Glutamatergic neuron (in vitro differentiated cells): ENCODE measurements at places on chromosomes 12 and 14.

DNA sequence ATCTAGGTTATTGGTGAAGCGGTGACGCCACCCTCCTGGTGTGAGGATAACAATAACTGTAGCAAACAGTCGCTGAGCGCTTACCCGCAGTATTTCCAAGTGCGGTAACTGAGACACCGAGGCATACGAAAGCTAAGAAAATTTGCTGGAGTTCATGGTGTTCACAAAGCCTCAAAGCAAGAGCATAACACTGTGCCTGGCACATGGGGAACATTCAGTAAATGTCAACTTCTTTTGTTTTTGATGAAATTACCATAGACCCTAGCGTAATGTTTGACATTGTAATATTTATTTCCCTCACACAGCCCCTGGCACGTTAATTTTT, 767 bp downstream of the YEATS4 start:
- DNase-seq, result no peak

- no peak for DNase-seq
Measured at GRCh38 chr12:125211464-125211863, 146.2 kb downstream of the AACS start.

DNA sequence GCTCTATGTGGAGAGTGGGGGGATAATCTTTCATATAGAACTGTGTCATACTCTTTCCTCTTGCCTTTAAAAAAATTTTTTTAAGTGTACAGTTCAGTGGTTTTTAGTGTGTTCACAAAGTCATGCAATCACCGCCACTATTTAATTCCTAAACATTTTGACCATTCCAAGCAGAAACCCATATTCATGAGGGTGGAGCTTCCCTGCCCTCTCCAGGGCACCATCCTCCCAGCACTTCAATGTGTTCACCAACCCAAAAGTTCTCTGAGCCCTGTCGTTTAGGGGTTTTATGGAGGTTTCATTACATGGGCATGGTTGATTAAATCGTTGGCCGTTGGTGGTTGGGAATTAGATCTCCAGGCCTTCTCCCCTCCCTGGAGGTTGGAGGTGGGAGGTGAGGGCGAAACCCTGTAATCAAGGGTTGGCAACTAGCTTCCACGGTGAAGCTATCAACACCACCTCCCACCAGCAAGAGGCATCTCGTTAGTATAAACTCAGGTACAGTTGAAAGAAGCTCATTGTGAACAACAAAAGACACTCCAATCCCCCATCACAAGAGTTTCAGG, 42.8 kb upstream of the WNK1 start:
- no peak for DNase-seq

- DNase-seq, result no peak
Measured at GRCh38 chr12:64889434-64890216, 65.2 kb downstream of the TBC1D30 start.

DNA sequence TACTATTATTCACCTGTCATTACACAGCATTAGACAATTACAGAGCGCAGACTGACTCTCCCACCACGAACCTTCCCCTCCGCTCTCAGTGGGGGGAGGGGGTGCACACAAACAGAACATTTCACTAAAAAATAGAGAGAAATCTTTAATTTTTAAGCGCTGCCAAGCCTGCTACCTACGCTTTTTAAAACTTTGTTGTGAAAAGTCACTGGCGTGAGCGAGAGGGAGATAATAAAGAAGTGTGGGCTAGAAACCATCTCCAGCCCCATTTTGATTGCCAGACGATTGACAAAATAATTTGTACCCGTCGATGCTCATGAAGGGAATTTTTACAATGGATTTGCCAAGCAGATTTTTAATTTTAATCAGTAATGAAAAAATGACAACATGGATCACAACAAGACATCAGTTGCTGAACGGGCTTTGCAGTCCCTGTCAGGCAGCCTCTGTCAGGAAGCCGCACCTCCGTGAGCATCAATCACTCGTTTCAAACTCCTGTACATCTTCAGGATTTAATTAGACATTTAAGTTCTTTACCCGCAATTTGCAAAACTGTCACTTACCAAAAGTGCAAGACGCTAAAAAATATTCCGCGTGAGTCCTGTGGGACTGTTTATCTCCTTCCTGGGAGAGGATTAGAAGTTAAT, 209.1 kb downstream of the BCL11B start:
- DNase-seq, result no peak

DNA sequence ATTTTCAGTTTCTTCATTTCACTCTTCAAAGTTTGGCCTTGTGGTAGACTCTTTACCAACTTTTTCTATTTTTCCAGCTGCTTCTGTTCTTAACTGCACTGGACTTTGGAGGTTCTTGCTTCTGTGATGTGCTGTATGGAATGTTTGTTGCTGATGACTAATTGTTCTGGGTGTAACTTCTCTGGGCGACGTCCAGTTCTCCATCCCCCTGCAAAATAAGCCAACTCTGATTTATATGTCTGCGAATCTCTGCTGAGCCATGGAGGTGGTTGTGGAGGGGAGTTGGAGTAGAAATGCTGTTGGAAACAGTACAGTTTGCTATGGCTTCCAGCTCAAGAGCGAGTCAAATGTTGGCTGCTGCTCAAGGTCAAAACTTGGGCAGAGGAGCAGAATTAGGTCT, 113.9 kb upstream of the DYRK2 start:
- DNase-seq, result no peak

GRCh38 chr14:76051717-76052465, 66.3 kb downstream of the IFT43 start:
- no peak for DNase-seq

DNA sequence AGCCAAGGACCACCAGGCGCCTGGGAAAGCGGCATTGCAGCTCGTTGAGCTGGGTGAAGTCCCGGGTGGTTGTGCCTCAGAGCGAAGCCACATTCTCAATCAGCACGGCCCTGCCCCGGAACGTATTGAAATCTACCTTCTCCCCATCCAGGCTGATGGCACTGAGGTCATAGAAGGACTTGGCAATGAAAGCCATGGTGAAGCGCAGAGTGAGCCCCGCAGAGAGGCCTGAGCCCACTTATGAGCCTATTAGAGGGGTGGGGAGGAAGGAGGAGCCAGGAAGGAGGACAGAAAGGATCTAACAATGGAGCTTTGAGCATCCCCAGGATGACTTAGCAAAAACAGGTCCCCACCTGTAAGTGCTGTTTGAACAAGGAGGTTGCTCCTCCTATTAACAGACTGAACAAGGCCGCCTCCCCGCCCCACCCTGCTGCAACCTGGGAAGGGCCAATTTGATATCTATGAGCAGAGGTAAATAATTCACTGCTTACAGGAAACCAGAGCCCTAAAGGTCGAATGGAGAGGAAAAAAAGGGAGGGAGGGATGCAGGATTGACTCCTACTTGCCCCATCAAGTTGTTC, at the start of gene GPX2:
GPX2 (minus strand) TSS at position 215 of the 581 bp plus-strand sequence; CDS start at position 196, 19 bp downstream.
- no peak for DNase-seq

DNA sequence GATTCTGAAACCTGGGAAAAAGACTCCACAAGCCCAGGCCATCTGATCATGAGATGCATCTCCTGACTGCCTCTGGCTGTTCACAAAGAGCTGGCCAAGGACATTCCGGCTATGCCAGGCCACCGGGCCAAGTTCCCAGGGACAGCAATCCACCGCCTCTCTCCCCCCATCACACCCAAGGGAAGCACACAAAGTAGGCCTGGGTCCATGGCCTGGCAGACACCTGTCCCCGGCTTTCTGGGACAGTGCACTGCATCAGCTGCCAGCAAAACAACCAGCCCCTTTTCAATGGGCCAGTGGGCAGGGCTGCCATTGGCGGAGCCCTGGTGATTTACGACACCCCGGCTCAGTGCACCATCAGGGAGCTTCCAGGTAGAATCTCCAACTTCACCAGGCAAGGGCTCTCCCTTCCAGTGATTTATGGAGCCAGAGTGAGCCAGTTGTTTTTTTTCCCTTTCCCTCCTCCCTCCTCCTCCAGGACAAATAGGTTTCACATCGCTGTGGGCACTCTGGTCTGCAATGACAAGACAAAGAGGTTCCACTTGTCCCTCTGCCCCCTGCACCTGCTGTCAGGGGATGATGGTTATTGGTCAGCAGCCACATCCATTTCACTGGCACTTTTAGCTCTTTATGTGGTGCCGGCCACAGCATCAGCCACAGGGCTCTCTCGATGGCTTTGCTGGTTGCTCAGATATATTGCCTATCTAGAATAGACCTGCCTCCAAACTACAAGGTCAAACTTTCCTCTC, 149.6 kb downstream of the SLC38A6 start:
- no peak for DNase-seq

DNA sequence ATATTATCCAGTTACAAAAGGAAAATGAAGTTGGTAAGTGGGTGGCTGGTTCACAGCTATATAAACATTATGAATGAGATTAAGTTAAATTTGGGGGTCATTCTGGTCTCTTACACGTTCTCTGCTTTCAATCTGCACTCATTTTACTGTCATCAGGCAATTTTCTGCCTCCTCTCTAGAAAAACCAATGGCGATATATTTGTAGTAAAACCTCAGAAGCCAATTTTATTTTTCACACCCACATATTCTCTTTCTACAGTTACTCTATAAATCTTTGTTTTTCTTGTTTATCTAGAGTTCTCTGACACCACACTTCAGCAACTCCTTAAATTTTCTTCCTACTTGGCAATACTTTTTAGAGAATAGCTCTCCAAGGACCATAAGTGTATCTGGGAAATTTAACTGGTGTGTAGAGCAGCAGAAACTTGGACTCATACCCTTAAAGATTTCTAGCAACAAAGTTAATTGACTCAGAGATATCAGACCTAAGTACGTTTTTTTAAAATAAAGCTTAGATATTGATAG, 926.9 kb downstream of the TMTC2 start:
- no peak for DNase-seq

GRCh38 chr14:68787092-68787992, 5.5 kb downstream of the ZFP36L1 start:
- DNase-seq, result peak; percentile 12

GRCh38 chr12:98002887-98003493, 512.4 kb upstream of the TMPO start:
- DNase-seq, result peak; percentile 66
